ENCODE measurements at places on chromosomes 5 and 9. TPM values are rescaled to one million over a fixed set of nuclear protein-coding genes. Genes with fewer than 3 reads are reported as not detected.

IL3 gene
- total RNA-seq, result not detected

TSPAN17 gene
- 37.2 TPM for total RNA-seq

PPP3R2 gene
- total RNA-seq, result not detected

TSSK1B gene
- total RNA-seq, result not detected

PDZD2 gene
- total RNA-seq, result 1.6 TPM

Measured in left colon (tissue), 2 donors.